ENCODE measurements at places on chromosomes 16 and 17.

- no peak for DNase-seq
These were observed 239.1 kb downstream of the GRIN2A start for GRCh38 chr16:9943121-9943520.

DNA sequence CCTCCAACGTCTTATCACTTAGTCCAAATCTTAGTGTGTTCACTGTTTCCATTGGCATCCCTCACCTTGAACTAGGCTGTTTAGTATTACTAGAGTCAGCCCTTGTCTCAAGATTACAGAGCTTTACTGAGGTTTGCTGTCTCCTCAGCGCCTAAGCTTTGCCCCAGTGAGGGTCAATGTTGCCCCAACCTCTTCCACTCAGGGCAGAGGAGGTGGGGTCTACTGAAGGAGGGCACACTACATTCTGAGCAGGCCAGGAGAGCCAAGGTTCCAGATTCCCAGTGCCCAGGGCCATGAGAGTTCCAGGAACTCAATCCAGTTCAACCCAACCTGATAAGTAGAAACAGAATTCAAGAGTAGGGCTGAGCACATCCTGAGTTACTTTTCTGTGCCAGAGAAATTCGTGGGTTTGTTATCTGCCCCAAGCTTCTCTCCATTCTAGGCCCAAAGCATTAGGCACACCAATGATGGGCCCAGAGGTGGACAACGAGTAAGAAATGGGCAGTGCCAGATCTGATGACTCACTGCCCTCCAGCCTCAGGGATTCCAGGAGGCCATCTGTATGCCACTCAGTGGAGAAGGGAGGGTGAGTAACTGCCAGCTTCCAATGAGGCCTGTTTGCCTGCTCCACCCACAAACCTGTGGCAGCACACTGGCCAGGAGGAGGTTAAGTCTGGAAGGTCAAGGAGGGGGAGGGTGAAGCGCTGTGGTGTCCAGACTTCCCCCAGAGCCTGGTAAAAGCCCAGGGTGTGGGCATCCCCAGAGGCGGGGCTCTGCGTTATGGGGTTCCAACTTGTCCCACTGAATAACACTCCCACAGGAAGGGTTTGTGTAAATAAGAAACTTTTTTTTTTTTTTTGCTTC lies 8.2 kb downstream of the TUBG2 start:
- peak; percentile 43 for DNase-seq

GRCh38 chr17:60362329-60362728 lies 29.6 kb downstream of the USP32 start:
- DNase-seq = no peak

DNA sequence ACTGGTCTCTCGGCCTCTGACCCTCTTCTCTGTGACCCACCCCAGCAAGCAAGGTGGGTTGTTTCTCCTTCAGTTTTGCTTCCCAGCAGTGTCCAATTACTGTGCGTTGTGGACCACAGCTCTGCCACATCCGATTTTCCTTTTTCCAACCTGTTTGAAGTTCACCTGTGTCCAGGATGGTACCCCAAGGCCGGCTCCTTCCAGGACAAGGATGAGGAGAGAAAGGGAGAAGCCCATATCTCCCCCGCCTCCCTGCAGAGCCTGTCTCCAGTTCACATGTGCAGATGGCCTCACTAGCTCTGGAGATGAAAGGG lies 13.5 kb downstream of the NMRAL1 start:
- DNase-seq = no peak

GRCh38 chr17:67311575-67311974 lies 54.8 kb downstream of the PSMD12 start:
- no peak for DNase-seq

DNA sequence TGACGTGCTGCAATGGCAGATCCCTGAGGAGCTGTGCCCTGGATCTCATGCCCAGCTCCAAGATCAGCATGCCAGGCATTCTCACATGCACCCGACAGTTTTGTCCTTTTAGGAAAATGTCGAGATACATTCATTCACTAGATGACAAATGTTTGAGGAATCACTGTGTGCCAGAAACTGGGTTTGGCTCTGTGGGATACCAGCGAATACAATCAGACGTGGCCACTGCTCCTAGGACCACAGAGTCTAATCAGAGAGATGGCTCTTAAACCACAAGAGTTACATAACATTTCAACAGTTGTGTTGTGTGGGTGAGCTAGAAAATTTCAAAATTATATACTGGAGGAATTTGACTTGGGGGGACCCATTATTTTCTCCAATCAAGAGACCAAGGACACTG lies 579.7 kb downstream of the CDH13 start:
- no peak for DNase-seq

DNA sequence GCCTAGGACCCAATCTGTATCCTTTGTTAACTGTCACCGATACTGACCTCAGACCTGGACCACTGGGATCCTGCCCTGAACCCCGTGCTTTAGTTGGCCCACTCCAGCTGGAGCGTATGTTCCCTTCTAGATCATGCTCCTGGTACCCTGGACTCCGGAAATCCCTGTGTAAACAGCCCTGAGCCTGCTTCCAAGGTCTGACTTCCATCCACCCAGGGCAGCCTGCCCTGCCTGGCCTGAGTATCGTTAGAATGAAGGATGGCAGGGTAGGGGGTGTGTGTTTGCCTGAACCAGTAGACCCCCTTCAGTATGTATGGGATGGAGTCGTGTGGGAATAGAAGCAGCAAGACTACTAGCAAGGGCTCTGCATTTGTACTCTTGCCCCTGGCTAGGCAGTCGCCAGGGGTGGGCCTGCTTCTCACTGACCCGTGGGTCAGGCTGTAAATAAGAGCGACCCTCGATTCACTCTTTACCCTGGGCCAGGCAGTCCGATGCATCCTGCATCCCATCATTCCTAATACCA lies 691 bp upstream of the TMEM98 start:
- DNase-seq = no peak

GRCh38 chr17:14845591-14846281 lies 419.4 kb downstream of the PMP22 start:
- DNase-seq = no peak

DNA sequence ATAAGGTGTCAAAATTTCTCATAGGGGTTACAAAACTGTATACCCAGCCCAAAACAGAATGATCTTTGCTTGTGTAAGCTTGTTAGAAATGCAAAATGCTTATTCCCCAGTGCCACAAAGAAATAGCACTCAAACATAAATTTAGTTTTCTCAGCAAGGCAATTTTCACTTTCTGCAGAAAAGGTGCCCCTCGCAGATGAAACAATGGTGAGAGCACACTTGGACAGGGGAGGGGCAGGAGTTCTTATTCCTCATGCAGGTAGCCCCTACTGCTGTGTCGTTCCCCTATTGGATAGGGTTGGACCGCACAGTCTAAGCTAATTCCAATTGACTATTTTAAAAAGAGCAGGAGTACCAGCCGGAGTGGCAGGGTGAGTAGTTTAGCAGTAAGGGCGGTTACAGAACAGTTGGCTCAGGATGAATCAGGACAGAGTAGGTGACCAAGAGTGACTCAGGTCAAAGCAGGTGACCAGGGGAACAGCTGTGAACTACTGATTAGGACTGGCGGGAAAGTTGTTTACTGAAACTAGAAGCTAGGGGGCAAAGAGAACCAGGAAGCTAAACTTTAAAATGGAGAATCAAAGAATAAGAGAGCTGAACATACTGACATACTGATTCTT lies 5.5 kb upstream of the LDHD start:
- DNase-seq = no peak

DNA sequence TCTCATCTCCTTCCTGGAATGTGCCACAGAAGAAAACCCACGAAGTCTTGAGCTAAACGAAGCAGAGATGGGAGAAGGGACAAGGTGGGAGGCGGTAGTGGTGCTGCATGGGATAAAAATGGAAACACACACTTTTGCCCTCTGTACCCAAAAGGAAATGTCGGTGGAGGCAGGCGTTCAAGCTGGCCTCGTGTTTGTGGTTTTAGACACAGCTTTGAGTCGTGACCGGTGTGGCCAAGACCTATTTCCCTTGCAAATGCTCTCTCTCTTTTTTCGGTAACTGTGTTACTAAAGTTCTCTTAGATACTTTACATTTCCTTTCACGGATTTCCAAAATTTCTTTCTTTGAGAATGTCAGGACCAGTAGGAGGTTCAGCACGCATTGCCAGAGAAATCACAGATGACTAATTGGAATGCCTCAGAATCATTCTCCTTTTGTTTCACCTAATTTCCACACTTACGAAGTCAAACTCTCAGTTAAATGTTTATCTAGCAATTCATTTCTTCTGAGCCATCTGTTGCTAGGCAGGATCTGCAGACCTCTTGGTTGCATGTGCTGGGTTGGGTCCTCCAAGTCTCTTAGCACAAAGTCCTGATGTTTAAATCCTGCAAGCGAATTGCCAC lies 412.3 kb downstream of the MAF start:
- DNase-seq = peak; percentile 62

GRCh38 chr17:16306211-16306610 lies 47.1 kb downstream of the CENPV start:
- no peak for DNase-seq

- no peak for DNase-seq
These were observed 9.0 kb downstream of the CANT1 start for GRCh38 chr17:79000396-79001189.
